Activated CD4-positive, alpha-beta T cell treated with anti-CD3 and anti-CD28 coated beads, Interleukin-2, amount 10 ng/mL, durations not matched to agents 7 days and 5 days (primary cell): ENCODE measurements at places on chromosomes 11 and 22. TPM values are rescaled to one million over a fixed set of nuclear protein-coding genes. Genes with fewer than 3 reads are reported as not detected.

PC gene
- total RNA-seq = 8.8 TPM

C11orf16 gene
- not detected for total RNA-seq

- no peak for DNase-seq
- no peaks in the 10 kb centered on the region for H3K27me3 ChIP-seq
- no peak overlapping the region for H3K4me3 ChIP-seq
These were observed 14.8 kb downstream of the TOP3B start for GRCh38 chr22:21967693-21968271.

- H3K27ac ChIP-seq = no peak overlapping the region
- H3K36me3 ChIP-seq = no peaks in the 10 kb centered on the region
- no peak overlapping the region for H3K4me3 ChIP-seq
- H3K27me3 ChIP-seq = no peaks in the 10 kb centered on the region
- no peak for DNase-seq
These were observed 419.2 kb downstream of the BUD13 start for GRCh38 chr11:116353589-116353988.

GRCh38 chr11:92087725-92088537 lies 136.7 kb upstream of the FAT3 start:
- no peaks in the 10 kb centered on the region for H3K27me3 ChIP-seq
- no peaks in the 10 kb centered on the region for H3K4me1 ChIP-seq
- DNase-seq = no peak
- H3K27ac ChIP-seq = no peak overlapping the region

DNA sequence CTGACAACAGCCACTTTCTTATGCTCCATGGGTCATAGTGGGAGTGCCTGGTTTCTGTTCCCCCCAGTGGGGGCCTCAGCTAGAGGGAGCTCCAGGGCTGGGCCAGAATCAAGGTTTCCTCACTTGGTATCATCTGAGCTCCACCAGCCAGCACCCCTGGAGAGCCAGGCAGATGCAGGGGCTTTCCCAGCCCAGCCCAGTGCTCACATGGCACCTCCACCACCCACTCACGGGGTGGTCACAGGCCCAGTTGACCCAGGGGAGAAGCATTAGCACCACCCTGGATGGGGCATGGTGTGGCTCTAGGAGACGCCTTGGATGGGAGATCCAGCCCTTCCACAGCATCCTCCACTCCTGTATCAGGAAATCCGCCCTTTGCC lies 24.1 kb upstream of the WNT7B start:
- H3K36me3 ChIP-seq = no peaks in the 10 kb centered on the region
- no peak overlapping the region for H3K4me3 ChIP-seq
- H3K27me3 ChIP-seq = no peaks in the 10 kb centered on the region
- peaks cover 7% of the 10 kb centered on the region for H3K4me1 ChIP-seq
- H3K27ac ChIP-seq = no peak overlapping the region

DNA sequence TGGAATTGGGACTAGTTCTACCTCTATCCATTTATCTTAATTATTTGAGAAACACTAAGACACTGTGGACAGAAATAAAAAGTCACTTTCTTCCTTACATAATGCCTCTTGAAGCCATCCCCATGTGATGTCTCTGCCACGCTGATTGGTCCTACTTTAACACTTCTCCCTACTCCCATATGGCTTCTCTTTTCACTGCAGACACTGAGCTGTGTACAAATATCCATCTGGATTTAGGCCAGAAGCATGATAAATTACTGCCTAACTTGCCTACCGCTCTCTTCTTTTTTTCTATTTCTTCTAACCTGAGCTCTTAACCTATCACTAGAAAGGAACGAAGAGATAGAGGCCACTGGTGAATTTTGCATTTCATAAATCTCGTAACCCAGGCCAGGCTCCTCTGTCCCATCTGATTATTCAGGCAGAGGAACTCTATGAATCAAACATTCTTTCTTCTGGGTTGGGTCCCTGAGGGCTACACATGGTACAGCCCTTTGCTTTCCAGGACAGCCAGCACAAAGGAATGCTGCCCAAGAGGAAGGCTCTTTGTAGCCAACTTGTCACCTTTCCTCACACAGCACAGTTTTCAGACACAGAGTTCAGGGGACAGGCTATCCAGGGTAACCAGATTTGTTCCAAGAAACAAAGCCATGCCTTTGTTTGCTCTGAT lies 878.5 kb upstream of the LRRC4C start:
- H3K36me3 ChIP-seq = no peaks in the 10 kb centered on the region
- no peaks in the 10 kb centered on the region for H3K4me1 ChIP-seq
- no peaks in the 10 kb centered on the region for H3K27me3 ChIP-seq
- no peak for DNase-seq
